ENCODE measurements at places on chromosomes 3 and 15. TPM values are rescaled to one million over a fixed set of nuclear protein-coding genes. Genes with fewer than 3 reads are reported as not detected.

- H3K27me3 ChIP-seq, result peaks cover 2% of the 10 kb centered on the region
- H3K27ac ChIP-seq, result no peak overlapping the region
- no peak for DNase-seq
- H3K4me3 ChIP-seq, result no peak overlapping the region
- no peaks in the 10 kb centered on the region for H3K4me1 ChIP-seq
These were observed 218.1 kb downstream of the CLSTN2 start for GRCh38 chr3:140152851-140153639.

DNA sequence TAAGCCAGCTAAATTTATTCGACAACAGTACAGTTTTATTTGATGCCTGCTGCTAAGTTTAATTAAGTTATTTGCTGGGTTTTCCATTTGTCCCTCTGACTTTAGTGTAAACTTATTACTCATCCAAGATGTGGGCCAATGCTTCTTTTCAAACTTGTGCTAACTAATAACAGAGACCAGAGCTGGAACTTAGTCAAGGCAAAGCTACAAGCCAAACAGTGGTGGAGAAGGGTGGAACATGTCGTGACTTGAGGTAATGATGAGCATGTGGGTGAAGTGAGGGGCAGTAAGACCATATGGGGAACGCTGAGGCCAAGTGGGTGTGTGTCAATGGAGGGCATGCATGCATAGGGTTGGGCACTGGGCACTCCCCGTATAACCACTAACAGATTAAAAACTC is 63.9 kb downstream of the NMD3 start:
- peaks cover 27% of the 10 kb centered on the region for H3K36me3 ChIP-seq
- H3K27ac ChIP-seq, result no peak overlapping the region
- DNase-seq, result no peak
- no peak overlapping the region for H3K4me3 ChIP-seq

- H3K27me3 ChIP-seq, result no peaks in the 10 kb centered on the region
- no peak for DNase-seq
- H3K4me1 ChIP-seq, result no peaks in the 10 kb centered on the region
These were observed 522.5 kb upstream of the AGTR1 start for GRCh38 chr3:148175214-148175613.

- H3K36me3 ChIP-seq, result no peaks in the 10 kb centered on the region
- H3K4me1 ChIP-seq, result peaks cover 9% of the 10 kb centered on the region
- DNase-seq, result peak; percentile 78
- H3K27me3 ChIP-seq, result peaks cover 2% of the 10 kb centered on the region
- peak within 1 kb of the TSS; percentile 99 for H3K27ac ChIP-seq
These were observed at the start of gene SCG5 for GRCh38 chr15:32641517-32642059. Gene SCG5 (plus strand): TSS chr15:32641710. CDS start chr15:32643593, 1,883 bp downstream.

DNA sequence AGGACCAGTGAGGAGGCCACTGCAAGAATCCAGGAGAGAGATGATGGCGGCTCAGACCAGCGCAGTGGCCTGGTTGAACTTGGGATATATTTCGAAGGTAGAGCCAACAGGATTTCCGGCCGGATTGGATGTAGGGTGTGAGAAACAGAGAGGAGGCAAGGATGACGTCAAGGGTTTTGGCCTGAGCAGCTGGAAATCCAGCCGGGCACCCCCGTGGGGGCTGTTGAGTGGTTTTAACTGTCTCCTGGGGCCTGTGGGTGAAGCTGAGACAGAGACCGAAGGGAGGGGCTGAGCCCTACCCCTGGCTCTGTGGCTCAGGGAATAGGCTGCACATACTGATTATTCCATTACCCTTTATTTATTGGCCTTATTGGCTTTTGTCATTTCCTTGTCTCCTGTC is 45.7 kb downstream of the EXOG start:
- no peak overlapping the region for H3K4me3 ChIP-seq
- peaks cover 8% of the 10 kb centered on the region for H3K4me1 ChIP-seq
- peak; percentile 60 for DNase-seq
- no peak overlapping the region for H3K27ac ChIP-seq
- no peaks in the 10 kb centered on the region for H3K27me3 ChIP-seq

DNA sequence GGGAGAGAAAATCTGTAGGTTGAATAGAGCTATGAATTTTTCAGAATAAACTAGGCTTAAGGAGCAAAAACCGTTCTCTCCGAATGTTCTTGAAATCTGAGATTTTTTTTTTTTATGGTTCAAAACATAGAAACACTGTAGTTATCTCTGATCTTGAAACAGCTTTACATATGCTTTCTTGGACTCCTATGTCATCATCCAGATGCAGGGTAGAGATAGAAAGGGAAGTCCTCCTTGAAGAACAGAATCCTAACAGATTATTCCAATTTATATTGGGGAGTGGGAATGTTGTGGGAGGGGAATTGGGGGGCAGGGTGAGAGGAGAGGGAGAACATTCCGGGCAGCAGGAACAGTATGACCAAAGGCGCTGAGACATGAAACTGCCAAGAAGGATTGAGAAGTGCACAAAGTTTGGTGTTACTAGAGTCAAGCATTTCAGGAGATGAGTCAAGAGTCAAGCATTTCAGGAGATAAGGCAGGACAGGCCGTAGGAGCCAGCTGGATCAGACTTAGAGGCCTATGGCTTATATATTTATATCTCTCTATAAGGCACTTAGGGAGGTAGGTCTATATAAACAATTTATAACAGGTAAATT is 21.9 kb upstream of the ST3GAL6 start:
- H3K27me3 ChIP-seq, result peaks cover 1% of the 10 kb centered on the region
- H3K27ac ChIP-seq, result no peak overlapping the region
- H3K4me3 ChIP-seq, result no peak overlapping the region
- H3K4me1 ChIP-seq, result peaks cover 44% of the 10 kb centered on the region

DNA sequence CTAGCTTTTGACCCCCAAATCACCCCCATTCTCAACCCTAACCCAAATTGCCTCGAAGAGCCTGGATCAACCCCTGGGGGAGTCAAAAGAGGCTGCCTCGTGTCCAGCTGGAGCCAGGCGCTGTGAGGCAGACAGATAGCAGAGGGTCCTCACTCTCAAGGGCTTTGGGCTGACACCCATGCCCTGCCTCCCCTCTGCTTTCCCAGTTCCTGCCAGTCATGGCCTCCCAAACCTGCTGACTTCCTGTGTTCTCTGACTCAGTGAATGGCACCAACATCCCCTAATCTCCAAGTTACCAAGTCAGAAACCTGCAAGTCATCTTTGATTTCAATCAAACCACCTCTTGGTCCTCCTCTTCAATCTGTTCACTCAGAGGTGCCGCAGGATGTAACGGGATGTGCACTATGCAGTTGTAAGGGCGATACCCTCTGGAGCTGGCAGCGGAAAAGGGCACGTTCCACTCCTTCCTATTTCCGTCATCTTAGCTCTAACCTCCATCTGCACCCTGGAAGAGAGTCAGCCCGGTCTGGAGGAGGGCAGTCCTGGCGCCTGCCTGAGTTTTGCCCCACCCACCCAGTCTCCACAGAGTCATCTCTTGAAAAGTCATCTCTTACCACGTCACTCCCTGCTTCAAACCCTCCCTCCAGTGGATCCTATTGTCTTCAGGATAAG is 52.4 kb upstream of the FAM174B start:
- no peak overlapping the region for H3K4me3 ChIP-seq
- H3K36me3 ChIP-seq, result peaks cover 6% of the 10 kb centered on the region

DNA sequence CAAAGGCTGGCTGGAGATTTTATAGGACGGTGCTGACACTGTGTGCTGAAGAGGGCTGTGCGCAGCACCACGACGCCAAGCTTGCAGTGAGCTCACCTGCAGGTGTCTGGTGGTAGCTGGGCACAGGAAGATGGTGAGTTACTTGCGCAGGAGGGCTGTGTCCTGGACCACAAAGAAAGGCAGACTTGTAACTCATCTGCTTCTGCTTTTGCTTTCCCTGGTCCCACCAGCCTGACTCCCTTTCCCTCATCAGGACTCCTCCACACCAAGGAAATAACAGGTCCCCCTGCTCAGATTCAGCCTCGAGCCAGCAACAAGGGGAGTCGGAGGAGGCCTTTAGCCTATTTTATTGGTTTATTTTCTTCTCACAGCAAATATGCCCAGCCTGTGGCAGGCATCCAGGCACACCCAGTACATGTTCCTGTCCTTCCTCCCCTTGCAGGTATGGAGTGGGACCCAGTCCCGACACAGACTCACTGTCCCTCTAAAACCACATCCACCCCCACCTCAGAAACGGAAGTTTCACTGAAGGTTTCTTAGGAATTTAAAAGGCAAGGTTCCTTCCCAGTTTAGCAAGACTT is 35.6 kb upstream of the FLNB start:
- no peaks in the 10 kb centered on the region for H3K27me3 ChIP-seq
- no peak for DNase-seq
- H3K36me3 ChIP-seq, result no peaks in the 10 kb centered on the region
- H3K27ac ChIP-seq, result no peak overlapping the region
- H3K4me1 ChIP-seq, result no peaks in the 10 kb centered on the region
- no peak overlapping the region for H3K4me3 ChIP-seq

- no peak for DNase-seq
- no peaks in the 10 kb centered on the region for H3K36me3 ChIP-seq
- no peak overlapping the region for H3K4me3 ChIP-seq
- peaks cover 3% of the 10 kb centered on the region for H3K27me3 ChIP-seq
These were observed 154.9 kb downstream of the GREM1 start for GRCh38 chr15:32872621-32873283.

Gene GP9
- not detected for total RNA-seq

Gene CPA3
- total RNA-seq, result not detected

Gene GP5
- total RNA-seq, result 0.15 TPM
